ENCODE measurements at places on chromosomes 11 and 22.
A peak's percentile ranks its signal among the peaks of the same experiment; 100 is the strongest.

DNA sequence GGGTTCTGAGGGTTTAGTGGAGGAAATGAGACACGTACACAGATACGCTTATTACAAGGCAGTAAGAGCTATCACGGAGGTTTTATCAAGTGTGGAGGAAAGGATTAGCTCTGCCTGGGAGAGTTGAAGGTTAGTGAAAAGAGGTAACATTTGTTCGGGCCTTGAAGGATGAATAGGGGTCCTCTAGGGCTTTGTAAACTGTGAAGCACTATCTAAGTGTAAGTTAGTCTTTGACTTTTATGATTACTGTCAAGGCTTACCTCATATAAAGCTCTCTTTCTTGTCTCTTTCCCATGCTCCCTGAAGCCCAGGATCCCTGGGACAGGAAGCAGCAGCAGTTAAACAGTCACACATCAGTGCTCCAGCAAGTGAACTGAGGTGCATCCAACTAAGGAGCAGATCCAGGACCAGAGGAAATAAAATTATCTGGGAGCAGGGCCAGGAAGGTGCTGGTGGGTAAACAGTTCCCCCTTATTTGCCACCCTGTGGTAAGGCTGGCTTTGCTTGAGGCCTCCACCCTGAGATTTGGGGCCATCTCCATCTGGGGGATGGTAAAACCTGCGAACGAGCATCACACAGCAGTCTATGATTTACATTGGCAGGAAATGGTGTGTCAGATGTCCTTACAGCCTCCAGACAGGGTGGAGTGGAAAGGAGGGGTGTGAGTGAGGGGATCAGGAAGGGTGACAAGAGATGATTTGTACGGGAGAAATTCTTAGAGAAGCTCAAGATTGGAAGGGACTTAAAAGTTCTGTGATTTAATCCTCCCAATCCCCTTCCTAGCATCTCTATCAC lies 27.2 kb downstream of the GVQW3 start:
- DNase-seq, result peak; percentile 60

DNA sequence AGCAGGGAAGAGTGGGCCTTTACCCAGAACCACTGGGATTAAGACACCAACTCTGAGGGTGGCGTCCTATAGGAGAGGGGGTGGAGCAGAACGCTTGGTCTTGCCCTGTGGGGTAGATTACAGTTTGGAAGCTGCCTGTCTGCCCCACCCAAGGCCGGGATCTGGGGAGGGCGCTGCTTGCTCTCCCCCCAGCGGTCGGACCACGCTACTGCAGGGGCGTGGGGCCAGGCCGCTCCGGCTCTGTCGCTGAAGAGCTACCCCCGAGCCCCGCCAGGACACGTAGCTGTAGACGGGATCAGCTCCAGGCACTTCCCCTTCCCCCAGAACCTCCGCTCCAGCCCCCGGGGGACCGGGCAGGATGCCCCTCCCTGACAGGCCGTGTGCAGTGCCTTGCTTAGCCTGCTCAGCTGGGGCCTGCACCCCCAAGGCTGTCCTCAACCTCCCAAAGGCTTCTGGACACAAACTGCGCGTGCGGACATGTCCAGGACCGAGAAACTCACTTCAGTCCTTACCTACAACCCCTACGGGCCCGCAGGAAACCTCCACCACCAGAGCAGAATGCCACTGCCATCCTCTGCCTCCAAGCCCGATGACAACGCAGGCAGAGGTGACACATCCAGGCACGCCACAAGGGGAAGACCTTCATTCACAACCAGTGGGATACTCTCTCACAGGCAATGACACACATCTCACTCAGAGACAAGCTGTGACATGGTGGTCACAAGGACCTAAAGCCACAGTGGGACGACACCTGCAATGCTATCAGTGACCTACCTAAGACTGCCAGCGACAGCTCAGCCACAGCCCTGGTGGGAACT lies 3.6 kb downstream of the AHNAK start:
- DNase-seq, result peak; percentile 89

- DNase-seq, result no peak
Observed at GRCh38 chr11:469684-470560, 19.8 kb downstream of the PTDSS2 start.

DNA sequence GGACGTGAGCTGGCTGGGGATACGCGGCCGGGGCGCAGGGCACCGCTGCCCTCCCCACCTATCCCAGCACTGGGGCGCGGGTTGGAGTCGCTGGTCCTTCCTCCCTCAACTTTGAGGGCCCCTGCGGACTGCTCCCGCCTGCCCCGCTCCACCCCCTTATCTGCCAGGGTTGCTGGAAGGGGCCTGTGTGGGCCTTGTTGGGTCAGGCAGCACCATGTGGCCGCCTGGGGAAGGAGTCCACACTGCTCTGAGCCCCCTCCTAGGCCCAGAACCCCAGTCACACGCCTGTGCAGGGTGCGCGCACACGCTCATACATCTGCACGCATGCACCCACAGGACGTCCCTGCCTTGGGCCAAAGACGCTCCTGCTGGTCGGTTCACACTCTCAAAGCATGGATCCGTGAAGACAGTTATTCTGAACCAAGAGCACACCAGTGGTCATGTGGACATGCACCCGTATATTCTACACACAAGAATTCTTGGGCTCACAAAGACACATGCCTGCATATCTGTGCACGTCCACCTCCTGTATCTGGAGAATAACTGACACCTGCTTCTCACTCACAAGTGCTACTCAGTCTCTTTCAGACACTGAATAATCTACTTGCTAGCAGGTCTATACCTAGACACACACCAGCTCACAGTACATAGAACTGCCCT lies 710 bp downstream of the TUB start:
- DNase-seq, result no peak

GRCh38 chr11:56331861-56332491 lies 13.9 kb upstream of the OR8K1 start:
- no peak for DNase-seq

- no peak for DNase-seq
Observed at GRCh38 chr11:12876988-12877387, 132.1 kb upstream of the RASSF10 start.

GRCh38 chr11:496834-497564 lies 10.0 kb downstream of the RNH1 start:
- no peak for DNase-seq

- no peak for DNase-seq
Observed at GRCh38 chr11:1520663-1521267, 34.2 kb upstream of the MOB2 start.

- no peak for DNase-seq
Observed at GRCh38 chr11:133660202-133660568, 127.9 kb upstream of the OPCML start.

DNA sequence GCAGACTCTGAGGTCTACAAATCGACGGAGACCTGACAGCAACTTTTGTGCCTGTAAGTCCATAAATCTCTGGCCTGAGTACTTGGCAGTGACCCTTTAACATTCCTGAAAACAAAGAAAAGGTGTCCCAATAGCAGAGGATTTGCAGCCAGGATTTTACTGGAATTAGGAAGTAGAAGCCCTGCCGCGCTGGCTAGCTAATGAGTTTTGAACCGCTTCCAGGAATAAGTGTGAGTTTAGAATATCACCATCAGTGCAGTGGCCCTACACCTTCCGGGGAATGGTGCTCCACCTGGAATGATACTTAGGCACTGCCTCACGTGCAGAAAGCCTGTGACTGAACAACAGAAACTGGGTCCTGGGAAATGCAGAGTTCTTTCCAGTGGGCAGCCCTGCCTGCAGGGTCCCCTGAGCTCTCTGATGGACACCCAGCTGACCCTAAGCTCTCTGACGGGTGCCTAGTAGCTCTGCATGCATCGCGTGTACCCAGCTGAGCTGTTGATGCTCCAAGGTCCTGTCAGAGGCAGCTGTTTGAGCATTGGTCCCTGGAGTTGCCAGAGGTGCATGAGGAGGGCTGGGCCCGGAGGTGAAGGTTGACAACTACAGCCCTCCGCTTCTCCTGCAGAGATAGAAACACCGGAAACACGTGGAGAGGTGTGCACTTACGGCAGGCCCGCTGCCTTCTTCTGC lies 380.9 kb downstream of the TBC1D22A start:
- DNase-seq, result no peak

GRCh38 chr11:83645561-83645960 lies 359.4 kb upstream of the CCDC90B start:
- DNase-seq, result no peak

GRCh38 chr22:31626427-31627150 lies 35.4 kb downstream of the PISD start:
- no peak for DNase-seq

- no peak for DNase-seq
Observed at GRCh38 chr11:76625472-76626186, 44.9 kb downstream of the LRRC32 start.

GRCh38 chr11:108115500-108116140 lies 5.7 kb upstream of the ACAT1 start:
- DNase-seq, result peak; percentile 86

DNA sequence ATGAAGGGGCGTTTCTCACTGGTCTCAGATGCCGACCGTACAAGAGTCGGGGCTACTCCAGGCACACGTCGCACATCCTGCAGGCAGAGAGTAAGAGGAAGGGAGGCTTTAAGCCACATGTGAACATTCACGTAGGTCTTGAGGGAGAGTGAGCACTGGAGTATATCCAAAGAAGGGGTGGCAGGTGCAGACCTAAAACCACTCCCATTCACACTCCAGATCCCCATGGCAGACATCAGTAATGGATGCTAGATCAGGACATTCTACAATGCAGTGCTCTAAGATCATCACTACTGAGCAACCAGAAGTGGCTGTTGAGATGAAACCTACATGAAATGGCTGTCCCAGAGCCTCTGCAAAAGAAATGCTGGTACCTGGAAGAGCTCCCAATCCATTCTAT lies 39.0 kb downstream of the WT1 start:
- DNase-seq, result no peak

Data from RCC 7860 (cell line).